Stimulated activated CD4-positive, alpha-beta T cell treated with anti-CD3 and anti-CD28 coated beads, Interleukin-12 subunit alpha, Interleukin-12 subunit beta, amount 100 ng/mL, for 4 hours (primary cell): ENCODE measurements at places on chromosomes 4 and X.

- no peak for DNase-seq
These were observed 178.7 kb upstream of the EMCN start for GRCh38 chr4:100696531-100696930.

- no peak for DNase-seq
These were observed 33.5 kb downstream of the NAT8L start for GRCh38 chr4:2092669-2093053.

GRCh38 chrX:144006811-144007210 lies 122.9 kb downstream of the UBE2NL start:
- no peak for DNase-seq

DNA sequence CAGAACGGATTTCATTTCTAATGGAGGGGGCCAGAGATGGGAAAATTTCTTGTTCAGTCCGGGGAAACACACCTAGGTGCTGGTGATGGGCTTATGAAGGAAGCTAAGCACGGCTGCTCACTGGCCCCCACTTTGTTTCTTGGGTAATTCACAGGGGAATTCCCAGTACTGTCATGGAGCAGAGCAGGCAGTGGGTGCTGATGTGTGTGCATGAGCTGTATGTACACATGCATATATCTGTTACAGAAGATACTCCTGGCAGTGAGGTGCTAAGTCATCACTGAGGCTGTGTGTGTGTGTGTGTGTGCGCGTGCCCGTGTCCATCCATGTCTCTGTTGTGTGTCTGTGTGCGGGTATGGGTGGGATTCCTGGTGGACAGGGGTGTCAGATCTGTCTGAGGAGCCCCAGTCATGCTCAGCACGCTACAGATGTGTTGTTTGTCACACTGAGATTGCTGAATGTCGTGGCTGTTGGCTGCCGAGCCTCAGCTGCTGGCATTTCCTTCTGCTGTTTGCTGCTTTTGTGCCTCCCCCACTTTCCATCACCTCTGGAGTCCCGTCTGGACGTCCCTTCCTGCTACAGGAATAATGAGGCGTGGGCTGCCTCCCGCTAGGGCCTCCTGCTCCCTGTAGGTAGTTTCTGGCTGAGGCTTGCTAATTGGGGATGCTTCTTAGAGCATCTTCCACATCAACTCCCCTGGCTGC lies 53.3 kb downstream of the JADE1 start:
- peak; percentile 28 for DNase-seq

- no peak for DNase-seq
These were observed 67.6 kb upstream of the CTSO start for GRCh38 chr4:156021298-156021697.

DNA sequence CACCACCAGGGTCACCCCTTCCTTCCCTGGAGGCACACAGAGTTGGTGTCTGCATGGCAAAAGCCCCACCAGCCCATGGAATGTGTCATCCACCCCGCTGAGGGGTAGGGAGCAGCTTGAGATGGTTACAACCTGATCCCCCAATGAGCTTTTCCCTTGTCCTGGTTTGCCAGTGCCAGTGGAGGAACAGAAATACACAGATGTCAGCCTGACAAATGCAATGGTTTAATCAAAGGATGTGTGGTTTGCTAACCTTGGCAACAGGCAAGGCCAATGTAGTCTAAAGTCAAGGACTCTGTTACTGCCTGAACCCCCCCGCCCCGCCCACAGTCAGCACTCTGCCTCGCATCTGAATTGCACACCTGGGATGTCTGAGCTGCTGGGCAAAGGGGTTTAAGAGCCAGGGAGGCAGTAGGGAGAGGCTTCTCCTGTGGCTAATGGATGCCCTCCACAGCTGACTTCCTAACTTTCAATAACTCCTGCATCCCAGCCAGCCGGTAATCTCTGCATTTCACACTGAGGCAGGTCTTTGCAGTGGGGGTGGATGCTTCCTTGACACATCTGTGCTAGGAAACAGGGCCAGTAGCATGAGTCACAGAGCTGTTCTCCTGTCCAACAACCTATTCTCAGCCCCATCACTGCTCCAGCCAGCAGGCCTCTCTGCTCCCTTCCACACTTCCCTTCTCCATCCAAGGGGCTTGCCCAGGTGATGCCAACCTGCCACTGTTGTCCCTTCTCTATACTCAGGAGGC lies 137.5 kb downstream of the AMMECR1 start:
- no peak for DNase-seq

- no peak for DNase-seq
These were observed 42.5 kb downstream of the ZBTB49 start for GRCh38 chr4:4332529-4332928.

DNA sequence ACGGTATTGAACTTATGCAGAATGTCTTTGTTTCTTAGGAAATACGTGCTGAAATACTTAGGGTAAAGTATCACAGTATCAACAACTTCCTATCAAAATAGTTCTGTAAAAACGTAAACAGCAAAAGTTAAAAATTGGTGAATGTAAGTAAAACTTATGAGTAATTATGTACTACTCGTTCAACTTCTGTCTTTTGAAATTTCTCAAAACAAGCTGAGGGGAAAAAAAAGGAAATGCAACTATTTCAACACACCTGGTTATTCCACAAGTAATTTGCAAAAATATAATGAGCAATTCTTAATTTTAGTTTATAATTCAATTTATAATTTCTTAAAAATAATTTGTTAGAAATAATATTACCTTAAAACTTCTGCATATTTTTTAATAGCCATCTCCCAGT lies 8.3 kb downstream of the PPID start:
- no peak for DNase-seq

GRCh38 chr4:169885893-169886292 lies 128.1 kb upstream of the HPF1 start:
- DNase-seq = no peak

DNA sequence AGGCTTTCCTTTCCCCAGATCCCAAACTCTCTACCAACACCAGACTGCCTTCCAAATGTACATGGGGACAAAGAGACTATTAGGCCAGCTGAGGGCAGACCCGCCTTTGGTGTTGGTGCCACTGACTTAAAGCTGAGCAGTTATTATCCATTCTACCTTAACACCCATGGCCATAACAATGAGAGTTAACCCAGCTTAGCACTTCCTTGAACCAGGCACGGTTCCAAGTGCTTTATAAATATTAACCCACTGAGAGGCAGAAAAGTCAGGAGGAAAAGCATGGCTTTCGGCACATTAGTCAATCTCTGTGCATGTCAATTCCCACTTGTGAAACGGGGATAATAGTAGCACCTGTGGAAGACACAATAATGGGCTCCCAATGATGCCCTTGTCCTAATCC lies 243.1 kb upstream of the ANXA3 start:
- no peak for DNase-seq

- DNase-seq = no peak
These were observed 32.4 kb upstream of the PPP2R3B start for GRCh38 chrX:418927-419729.

GRCh38 chr4:156906325-156906724 lies 65.3 kb downstream of the PDGFC start:
- no peak for DNase-seq

GRCh38 chr4:90189178-90189577 lies 62.0 kb downstream of the CCSER1 start:
- DNase-seq = no peak

GRCh38 chr4:155179216-155179615 lies 29.2 kb upstream of the NPY2R start:
- no peak for DNase-seq

GRCh38 chrX:70169281-70169680 lies 8.0 kb upstream of the DGAT2L6 start:
- DNase-seq = no peak

DNA sequence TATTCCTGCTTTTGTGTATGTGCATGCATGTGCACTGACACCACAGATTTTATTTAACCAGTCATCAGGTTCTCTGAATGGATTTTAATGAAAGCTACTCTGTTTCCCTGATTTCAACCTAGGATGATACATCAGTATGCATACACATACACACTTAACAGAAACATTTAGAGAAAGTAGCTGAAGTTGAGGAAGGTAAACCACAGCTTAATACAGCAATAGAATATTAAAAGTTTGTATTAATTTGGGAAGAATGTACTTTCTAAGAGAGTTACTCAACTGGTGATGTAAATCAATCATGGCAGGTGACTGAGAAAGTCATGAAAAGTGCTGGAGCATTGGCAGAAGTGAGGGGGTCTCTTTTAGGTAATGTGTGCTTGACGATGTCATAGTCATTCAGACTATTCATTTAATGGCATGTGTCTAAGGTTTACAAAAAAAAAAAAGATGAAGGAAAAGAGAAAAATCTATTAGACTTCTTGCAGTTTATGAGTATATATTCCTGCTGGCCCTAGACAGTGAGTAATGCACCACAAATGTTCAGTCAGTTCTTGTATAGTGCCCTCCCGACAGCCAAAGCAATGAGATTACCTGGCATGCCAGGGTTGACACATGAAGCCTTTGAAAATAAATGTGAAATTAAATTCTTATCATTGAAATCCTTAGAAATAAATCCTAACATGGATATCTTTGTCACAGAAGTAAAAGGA lies 187.6 kb downstream of the RAPGEF2 start:
- DNase-seq = no peak

- DNase-seq = no peak
These were observed 87.5 kb upstream of the UXT start for GRCh38 chrX:47746446-47746845.

- peak; percentile 3 for DNase-seq
These were observed 4.0 kb downstream of the C4orf46 start for GRCh38 chr4:158667651-158668198.

GRCh38 chrX:41332408-41333002 lies 1.5 kb upstream of the DDX3X start:
- no peak for DNase-seq

GRCh38 chrX:42941671-42942070 lies 163.7 kb upstream of the PPP1R2C start:
- no peak for DNase-seq

GRCh38 chr4:16140879-16141249 lies 57.0 kb upstream of the PROM1 start:
- DNase-seq = no peak
